ENCODE measurements at places on chromosomes 1 and 21.

GRCh38 chr1:209600541-209600940 lies 17.0 kb downstream of the CAMK1G start:
- DNase-seq, result no peak

DNA sequence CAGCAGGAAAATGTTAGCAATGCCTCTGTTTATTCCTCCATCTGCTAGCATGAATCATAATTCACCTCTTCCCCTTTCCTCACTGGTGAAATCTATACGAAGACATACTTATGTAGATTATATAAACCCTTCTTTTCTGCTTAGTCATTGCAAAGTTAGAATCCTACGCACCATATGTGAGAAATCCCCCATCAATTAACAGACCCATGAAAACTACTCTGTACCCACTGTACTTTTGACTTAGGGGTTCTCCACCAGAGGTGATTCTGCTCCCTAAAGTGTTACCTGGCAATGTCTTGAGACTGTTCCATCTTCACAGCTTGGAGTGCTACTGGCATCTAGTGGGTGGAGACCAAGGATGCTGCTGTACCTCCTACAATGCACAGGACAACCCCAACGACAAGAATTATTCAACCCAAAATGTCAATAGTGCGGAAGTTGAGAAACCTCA lies 49.6 kb upstream of the KCTD3 start:
- no peak for DNase-seq

DNA sequence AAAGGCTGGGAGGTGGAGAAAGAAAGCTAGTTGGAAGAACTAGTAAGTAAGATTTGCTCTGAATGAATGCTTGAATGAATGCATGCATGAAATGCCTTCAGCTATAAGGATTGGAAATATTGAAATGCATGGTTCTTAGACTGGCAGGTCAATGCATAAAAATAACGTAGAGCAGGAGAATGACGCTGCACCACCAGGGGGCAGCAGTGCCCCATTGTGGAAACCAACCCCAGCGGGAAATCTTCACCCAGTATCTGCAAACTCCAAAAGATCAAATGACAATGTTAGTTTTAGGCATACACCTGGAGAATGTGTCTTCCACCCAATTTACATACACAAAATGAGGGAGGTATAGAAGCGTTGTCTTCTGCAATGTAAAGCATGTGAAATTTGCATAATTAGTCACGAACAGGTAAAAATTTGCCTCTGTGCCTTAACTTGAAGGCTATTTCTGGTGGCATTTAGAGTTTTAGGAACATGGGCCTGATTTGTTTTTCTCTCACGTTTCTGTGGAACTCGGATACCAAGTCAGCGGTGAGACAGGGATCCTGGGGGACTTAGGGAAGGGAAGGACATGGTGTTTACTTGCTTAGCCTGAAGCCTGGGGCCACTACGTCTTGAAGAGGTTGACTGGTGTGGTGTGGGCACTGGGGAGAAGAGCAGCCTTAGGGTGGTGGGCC lies 78.6 kb downstream of the HHAT start:
- DNase-seq, result peak; percentile 67

- no peak for DNase-seq
Observed at GRCh38 chr1:234836045-234836681, 226.2 kb upstream of the IRF2BP2 start.

DNA sequence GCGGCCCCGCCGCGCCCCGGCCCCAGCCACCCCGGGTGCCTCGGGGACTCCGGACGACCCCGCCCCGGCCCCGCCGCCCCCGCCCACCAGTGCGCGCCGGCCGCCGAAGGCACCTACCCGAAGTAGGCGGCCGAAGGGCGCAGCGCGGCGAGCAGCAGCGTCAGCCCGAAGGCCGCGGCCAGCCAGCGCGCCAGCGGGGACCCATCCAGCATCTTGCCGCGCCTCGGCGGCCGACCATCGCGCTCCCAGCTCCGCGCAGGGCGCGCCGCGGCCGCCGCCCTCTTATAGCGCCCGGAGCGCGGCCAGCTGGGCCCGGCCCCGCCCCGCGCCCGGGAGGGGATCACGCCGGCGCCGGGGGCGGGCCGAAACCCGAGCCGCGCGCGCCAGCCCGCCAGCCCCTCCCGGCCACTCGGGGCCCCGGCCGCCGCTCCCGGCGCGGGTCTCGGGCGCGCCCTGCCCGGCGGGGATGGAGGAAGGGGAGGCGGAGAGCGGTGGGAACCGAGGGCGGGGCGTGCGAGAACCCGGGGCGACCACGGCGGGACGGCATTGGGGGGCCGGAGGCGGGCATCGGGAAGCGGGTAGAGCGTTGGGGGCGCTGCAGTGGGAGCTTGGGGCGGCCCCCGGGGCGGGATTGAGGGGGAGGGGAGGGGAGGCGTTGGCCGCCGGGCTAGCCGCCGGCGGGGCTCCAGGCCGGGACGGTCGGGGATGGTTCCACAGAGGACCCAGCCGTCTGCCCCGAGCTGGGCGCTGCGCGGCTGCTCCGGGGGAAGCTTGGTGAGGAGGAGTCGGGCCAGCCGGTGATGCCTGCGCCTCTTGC lies at the start of gene WNT9A:
WNT9A (minus strand) TSS at position 257 of the 817 bp plus-strand sequence; CDS start at position 212, 45 bp downstream.
- DNase-seq, result peak; percentile 79

DNA sequence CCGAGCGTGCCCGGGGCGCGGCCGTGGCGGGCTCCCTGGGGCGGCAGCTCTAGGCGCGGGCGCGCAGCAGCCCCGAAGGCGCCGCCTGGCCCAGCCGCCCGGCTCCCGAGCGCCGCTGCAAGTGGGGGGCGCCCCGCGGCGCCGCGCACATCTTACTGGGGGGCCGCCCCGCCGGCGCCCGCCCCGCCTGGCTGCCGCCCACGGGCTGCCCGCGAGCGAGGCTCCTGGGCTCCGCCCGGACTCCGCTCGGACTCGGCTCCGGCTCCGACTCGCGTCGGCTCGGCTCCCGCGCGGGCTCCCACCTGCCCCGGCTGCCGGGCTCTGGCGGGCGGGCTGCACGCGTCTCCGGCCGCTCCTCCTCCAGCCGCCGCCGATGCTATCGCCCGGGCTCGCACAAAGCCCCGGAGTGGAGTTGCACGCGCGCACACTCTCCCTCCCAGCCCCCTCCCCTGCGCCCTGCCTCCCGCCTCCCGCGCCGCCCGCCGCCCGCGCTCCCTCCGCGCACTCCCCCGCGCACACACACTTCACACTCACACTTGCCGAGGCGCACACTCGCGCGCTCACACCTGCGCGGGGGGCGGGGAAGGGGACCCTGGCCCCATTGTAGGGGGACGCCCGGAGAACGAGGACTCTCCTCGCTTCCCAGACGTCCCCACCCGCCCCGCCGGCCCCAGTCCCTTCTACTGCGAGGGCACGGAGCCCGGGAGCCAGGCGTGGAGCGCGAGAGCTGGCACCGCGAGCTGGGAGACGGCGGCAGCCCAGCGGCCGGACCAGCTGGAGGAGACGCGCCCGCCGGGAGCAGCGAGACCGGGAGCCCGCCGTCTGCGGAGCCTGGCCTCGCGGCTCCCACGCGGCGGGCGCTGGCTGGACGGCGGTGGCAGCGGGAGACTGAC lies at the start of gene GRIK3:
GRIK3 (minus strand) TSS at position 395 of the 893 bp plus-strand sequence. CDS start 407 bp downstream, outside the sequence.
- peak; percentile 25 for DNase-seq

- no peak for DNase-seq
Observed at GRCh38 chr21:38956521-38956855, 150.8 kb downstream of the ETS2 start.

- DNase-seq, result no peak
Observed at GRCh38 chr1:40199126-40199525, 37.9 kb downstream of the RLF start.

DNA sequence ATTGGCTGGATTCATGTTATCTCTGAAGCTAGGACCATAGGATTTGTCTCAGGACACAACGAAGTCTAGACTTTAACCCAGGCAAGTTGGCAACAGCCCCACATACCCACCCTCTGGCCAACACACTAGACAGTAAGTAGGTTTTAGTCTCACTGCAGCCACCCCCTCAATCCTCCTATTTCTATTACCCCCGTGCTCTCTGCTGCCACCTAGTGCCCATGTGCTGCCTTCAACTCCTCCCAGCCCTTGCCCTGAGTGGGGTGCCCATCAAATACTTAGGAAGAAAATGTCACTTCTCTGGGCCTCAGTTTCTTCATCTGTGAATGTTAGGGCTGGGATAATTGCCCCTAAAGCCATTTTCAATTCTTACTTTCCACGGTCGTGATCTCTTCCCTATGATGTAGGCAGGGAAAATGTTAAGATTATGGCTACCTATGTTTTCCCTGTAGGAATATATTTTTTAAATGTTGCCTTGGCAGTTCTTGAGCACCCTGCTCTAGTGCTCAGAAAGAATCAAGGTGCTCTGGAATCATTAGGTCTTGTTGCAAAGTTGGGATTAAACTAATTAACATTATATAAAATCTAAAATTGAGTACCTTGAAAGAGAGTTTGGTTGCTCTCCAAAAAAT lies 213.0 kb downstream of the LMX1A start:
- DNase-seq, result peak; percentile 16

DNA sequence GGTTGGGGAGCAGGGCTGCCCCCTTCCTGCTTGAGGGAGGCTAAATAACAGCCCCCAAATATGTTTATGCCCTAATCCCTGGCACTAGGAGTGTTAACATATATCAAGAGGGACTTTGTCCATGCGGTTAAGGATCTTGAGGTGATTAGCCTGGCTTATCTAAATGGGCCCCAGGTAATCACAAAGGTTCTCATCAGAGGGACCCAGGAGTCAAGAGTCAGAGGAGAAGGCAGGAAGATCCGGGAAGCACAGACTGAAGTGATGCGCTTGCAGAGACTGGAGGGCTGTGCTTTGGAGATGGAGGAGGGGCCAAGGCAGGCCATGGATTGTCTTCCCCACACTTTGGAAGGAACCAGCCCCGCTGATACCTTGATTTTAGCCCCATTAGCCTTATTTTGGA lies 86.4 kb downstream of the IER5 start:
- no peak for DNase-seq

GRCh38 chr1:94022471-94023189 lies 98.3 kb downstream of the ABCA4 start:
- DNase-seq, result no peak

DNA sequence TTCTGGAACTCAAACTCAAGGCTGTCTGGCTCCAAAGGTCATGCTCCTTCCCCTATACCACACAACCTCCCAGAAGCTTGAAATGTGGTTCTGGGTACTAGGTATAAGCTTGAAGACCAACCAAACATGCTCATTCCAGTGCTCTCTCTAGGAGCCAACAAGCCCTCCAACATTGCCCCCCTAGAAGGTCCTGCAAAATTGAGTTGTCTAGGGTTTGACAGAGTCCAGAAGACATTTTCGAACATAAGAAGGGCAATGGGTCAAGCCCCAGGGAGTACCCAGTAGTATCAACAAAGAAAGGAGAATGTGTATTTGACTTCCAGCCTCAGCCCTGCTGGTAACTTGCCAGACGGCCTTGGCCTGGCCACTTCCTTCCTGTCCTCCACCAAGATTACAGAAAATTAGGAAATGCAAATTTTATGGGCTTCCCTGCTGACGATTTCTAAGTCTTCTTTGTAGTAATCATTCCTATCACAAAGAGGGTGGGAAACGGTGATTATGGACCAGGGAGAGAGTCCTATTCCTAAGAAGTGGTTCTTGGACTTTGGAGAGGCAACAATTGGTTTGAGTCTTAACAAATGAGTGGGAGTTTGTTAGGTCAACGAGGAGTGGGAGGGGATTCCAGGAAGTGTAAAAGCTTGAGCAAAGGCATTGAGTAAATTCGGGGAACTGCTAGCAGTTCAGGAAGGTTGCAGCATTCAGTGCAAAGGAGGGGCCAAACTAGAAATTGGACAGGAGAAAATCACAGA lies 18.7 kb upstream of the SLAMF1 start:
- no peak for DNase-seq

GRCh38 chr21:40516335-40516734 lies 330.6 kb downstream of the DSCAM start:
- DNase-seq, result no peak

- DNase-seq, result no peak
Observed at GRCh38 chr21:46196733-46197132, 12.5 kb upstream of the SPATC1L start.

GRCh38 chr21:44875316-44875700 lies 1.8 kb upstream of the PTTG1IP start:
- DNase-seq, result no peak

GRCh38 chr1:207747627-207748492 lies 4.0 kb upstream of the CD46 start:
- DNase-seq, result no peak

- no peak for DNase-seq
Observed at GRCh38 chr1:173383351-173383750, 93.8 kb upstream of the PRDX6 start.

- no peak for DNase-seq
Observed at GRCh38 chr1:178491721-178492120, 5.0 kb downstream of the CLEC20A start.

DNA sequence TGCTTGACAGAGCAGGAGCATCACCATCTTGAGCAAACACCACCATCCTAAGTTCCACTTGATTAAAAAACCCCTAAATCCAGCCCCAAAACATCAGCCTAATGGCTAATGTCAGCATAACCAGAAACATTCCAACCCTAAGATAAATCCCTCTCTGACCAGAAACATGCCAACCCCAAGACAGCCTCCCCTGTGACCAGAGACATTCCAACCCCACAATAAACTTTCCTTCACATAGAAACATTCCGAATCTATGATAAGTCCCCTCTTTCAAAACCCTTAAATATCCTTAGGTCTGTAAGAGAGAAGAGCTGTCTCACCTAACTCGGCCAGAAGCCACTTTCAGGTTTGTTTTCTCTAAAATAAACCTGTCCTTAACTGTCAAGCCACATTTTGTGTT lies 17.4 kb upstream of the SLC2A5 start:
- no peak for DNase-seq

- no peak for DNase-seq
Observed at GRCh38 chr1:244369256-244370057, 82.3 kb downstream of the ADSS2 start.

GRCh38 chr1:86914998-86915736 lies 732 bp downstream of the HS2ST1 start:
- no peak for DNase-seq

GRCh38 chr1:89780721-89781120 lies 40.1 kb upstream of the LRRC8D start:
- peak; percentile 42 for DNase-seq

DNA sequence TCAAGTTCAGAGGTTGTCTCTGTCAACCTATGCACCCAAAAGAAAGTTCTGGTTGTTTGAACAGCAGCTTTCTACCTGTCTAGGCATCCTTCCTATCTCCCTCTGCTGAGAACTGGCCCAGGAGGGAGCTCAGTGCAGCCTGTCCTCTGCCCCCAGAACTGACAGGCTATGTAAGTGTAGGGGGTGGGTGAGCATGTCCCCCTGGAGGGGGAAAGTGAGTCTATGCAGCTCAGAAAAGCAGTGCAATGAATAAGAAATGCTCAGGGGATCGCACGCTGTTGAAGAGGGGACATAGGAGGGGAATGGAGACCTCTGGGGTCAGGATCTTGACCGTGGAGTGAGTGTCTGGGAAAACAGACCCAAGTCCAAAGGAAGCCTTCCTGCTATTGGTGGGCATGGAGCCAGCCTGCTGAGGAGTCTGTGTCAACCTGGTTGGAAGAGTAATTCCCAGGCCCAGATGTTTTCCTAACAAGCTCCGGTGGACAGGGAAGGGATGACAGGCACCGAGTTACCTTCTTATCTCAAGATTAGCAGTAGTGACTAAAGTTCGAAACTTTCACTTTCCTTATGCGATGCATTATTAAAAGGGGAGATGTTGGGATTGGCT lies 26.1 kb upstream of the FHAD1 start:
- DNase-seq, result no peak
